Uterine smooth muscle cell (primary cell): ENCODE measurements at places on chromosomes 3 and 15. TPM values are rescaled to one million over a fixed set of nuclear protein-coding genes. Genes with fewer than 3 reads are reported as not detected.

ADCY5 gene
- total RNA-seq, result 0.22 and 1.9 TPM in 2 replicates

TEX55 gene
- not detected in 2 replicates for total RNA-seq

PLSCR5 gene
- total RNA-seq, result not detected in 2 replicates

CPLX3 gene
- not detected in 2 replicates for total RNA-seq

NPAP1 gene
- not detected in 2 replicates for total RNA-seq

ARPP21 gene
- 0.37 TPM in 1 of 2 replicates, not detected in the other for total RNA-seq

CCR3 gene
- total RNA-seq, result not detected in 2 replicates

LRRIQ4 gene
- 0.11 TPM in 1 of 2 replicates, not detected in the other for total RNA-seq

GOLGA6L6 gene
- total RNA-seq, result not detected in 2 replicates

LPCAT4 gene
- total RNA-seq, result 9.5 and 16.6 TPM in 2 replicates

CPNE9 gene
- total RNA-seq, result not detected in 2 replicates

CKMT1B gene
- not detected in 2 replicates for total RNA-seq

TSPAN3 gene
- 177 and 182 TPM in 2 replicates for total RNA-seq

KLF15 gene
- total RNA-seq, result 1.5 and 3.4 TPM in 2 replicates

CHRNA7 gene
- total RNA-seq, result 0.37 and 1.2 TPM in 2 replicates

SMCO1 gene
- not detected in 2 replicates for total RNA-seq

MYL3 gene
- total RNA-seq, result not detected in 2 replicates

PDE12 gene
- 17.4 and 24.0 TPM in 2 replicates for total RNA-seq

LMAN1L gene
- 0.11 TPM in 1 of 2 replicates, not detected in the other for total RNA-seq

CDHR4 gene
- total RNA-seq, result 0.12 TPM in 1 of 2 replicates, not detected in the other

CCDC39 gene
- 0.12 TPM in 1 of 2 replicates, not detected in the other for total RNA-seq

MINAR1 gene
- total RNA-seq, result 0.66 and 0.75 TPM in 2 replicates

ATP13A5 gene
- not detected in 2 replicates for total RNA-seq

BMF gene
- 2.4 and 3.1 TPM in 2 replicates for total RNA-seq

KCNMB2 gene
- 0.87 TPM in 1 of 2 replicates, not detected in the other for total RNA-seq

GNAT1 gene
- total RNA-seq, result not detected in 2 replicates

SI gene
- total RNA-seq, result not detected in 2 replicates

RBP2 gene
- total RNA-seq, result not detected in 2 replicates

SGO1 gene
- 4.7 and 16.2 TPM in 2 replicates for total RNA-seq

AHSG gene
- total RNA-seq, result not detected in 2 replicates

LCTL gene
- total RNA-seq, result 0.33 and 0.75 TPM in 2 replicates

FILIP1L gene
- 15.8 and 24.0 TPM in 2 replicates for total RNA-seq

GPR171 gene
- total RNA-seq, result not detected in 2 replicates

CSTA gene
- 0.11 and 1.1 TPM in 2 replicates for total RNA-seq

GPR27 gene
- 0.11 and 0.12 TPM in 2 replicates for total RNA-seq

NEK11 gene
- 4.5 and 8.6 TPM in 2 replicates for total RNA-seq

TMED3 gene
- total RNA-seq, result 124 and 154 TPM in 2 replicates

KBTBD13 gene
- total RNA-seq, result not detected in 2 replicates

AMIGO3 gene
- 1.1 TPM in 1 of 2 replicates, not detected in the other for total RNA-seq

ONECUT1 gene
- 0.12 TPM in 1 of 2 replicates, not detected in the other for total RNA-seq

SEMA7A gene
- 49.2 and 135 TPM in 2 replicates for total RNA-seq

MST1R gene
- 0.25 and 0.33 TPM in 2 replicates for total RNA-seq

GPR176 gene
- total RNA-seq, result 135 and 142 TPM in 2 replicates

KBTBD12 gene
- total RNA-seq, result not detected in 2 replicates

UBE2Q2 gene
- total RNA-seq, result 43.2 and 56.0 TPM in 2 replicates

GAP43 gene
- total RNA-seq, result 0.50 and 1.5 TPM in 2 replicates

BCHE gene
- 8.2 and 13.4 TPM in 2 replicates for total RNA-seq
